ENCODE measurements at places on chromosomes 6 and 20. TPM values are rescaled to one million over a fixed set of nuclear protein-coding genes. Genes with fewer than 3 reads are reported as not detected.

Gene SIRPD
- not detected for total RNA-seq

Gene HRH3
- total RNA-seq, result not detected

Gene OR2H2
- not detected for total RNA-seq

Gene CCM2L
- 5.4 TPM for total RNA-seq

Gene SAMD3
- total RNA-seq, result 0.78 TPM

Gene PSORS1C2
- not detected for total RNA-seq

Gene PRRT1
- total RNA-seq, result 0.87 TPM

Gene OPRL1
- total RNA-seq, result 0.44 TPM

Gene VNN1
- not detected for total RNA-seq

Gene HDGFL1
- not detected for total RNA-seq

Gene ECI2
- total RNA-seq, result 47.7 TPM

Gene BTN1A1
- total RNA-seq, result not detected

Gene CST11
- total RNA-seq, result not detected

Gene FILIP1
- 6.0 TPM for total RNA-seq

Gene MAS1
- total RNA-seq, result not detected

Gene GHRH
- not detected for total RNA-seq

Gene POM121L2
- total RNA-seq, result not detected

Gene FGD2
- 48.1 TPM for total RNA-seq

Gene NFKBIE
- 18.6 TPM for total RNA-seq

Gene XKR7
- total RNA-seq, result not detected

Gene LRRC73
- total RNA-seq, result 2.4 TPM

Gene SS18L1
- 12.4 TPM for total RNA-seq

Gene PDRG1
- total RNA-seq, result 9.6 TPM

Gene REM1
- 4.4 TPM for total RNA-seq

Gene RBPJL
- total RNA-seq, result not detected

Gene CASP8AP2
- total RNA-seq, result 17.4 TPM

Gene EYS
- under 0.01 TPM for total RNA-seq

Gene ATP6V1G2
- 3.8 TPM for total RNA-seq

Gene BPIFA1
- not detected for total RNA-seq

Gene MAD2L1BP
- 21.6 TPM for total RNA-seq

Gene PAX1
- not detected for total RNA-seq

Gene C6orf132
- total RNA-seq, result 1.8 TPM

Gene RNF182
- not detected for total RNA-seq

Gene CD24
- not detected for total RNA-seq

Gene HTR1E
- total RNA-seq, result not detected

Gene SYCP2
- 3.9 TPM for total RNA-seq

Gene RAB32
- 25.7 TPM for total RNA-seq

Gene FAM83B
- not detected for total RNA-seq

Gene GNRH2
- not detected for total RNA-seq

Gene HCRTR2
- total RNA-seq, result not detected

Gene ELOVL2
- 0.60 TPM for total RNA-seq

Gene CDSN
- not detected for total RNA-seq

Gene TNF
- total RNA-seq, result not detected

Gene PNRC1
- total RNA-seq, result 245 TPM

Gene WFDC11
- total RNA-seq, result not detected

Data from tibial nerve (tissue), 4 donors.